ENCODE measurements at places on chromosomes 16 and 17.

DNA sequence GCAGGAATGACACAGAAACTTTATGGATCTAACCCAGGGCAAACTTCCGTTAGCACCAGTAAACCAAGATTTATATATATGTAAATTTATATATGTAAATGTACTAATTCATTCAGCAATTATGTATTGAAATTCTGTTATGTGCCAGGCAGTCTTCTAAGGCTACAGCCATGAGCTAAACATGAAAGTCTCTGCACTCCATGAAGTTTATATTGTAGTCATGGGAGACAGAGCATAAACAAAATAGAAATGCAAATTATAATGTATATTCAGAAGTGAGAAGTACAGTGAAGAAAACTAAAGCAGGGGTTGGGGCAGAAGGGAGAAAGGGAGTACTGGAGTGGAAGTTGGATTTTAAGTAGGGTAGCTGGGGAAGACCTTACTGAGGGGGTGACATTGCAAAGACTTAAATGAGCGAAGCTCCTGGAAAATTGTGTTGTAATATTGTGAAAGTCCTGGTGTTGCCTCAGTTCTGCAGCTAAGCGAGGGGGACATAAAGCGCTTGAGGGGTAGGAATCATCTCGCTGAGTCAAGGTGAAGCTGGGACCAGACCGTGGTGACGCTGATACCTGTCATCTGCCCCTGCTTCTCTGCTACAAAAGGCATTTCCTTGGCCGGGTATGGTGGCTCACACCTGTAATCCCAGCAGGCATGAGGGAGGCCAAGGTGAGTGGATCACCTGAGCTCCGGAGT is 64.8 kb downstream of the YPEL2 start:
- no peak for DNase-seq

DNA sequence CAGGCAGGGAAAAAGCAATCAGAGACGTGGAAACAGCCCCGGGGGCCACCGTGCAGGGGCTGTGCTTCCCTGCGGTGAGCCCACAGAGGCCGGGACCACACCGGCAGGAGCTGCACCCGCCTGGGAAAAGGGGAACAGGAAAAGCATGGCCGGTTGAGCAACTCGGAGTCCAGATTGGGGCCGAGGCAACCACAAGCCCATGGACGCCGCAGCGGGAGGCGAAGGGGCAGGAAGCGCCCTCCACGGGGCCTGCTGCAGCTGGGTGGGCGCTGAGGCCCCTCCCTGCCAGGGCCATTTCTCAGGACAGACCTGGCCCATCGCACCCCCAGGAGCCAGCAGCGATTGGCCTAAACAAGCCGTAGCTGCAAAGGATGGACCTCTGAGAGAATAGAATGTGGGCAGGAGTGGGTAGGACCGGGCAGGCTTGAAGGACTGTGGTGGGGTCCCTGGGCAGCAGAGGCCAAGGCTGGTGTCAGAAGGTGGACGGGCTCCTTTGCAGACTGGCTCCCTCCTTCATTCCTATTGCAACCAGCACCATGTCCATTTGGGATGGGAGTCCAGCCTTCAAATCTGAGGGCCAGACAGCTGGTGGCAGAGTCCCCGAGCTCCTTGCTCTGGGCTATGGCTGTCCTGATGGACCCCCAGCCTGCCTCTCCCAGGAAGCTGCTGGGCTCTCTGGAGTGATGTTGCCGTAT is 30.4 kb downstream of the COX4I1 start:
- DNase-seq = no peak

- DNase-seq = peak; percentile 89
These were observed 98.9 kb downstream of the AATF start for GRCh38 chr17:37047631-37048104.

GRCh38 chr16:11674001-11674817 is 6.0 kb downstream of the SNN start:
- no peak for DNase-seq

DNA sequence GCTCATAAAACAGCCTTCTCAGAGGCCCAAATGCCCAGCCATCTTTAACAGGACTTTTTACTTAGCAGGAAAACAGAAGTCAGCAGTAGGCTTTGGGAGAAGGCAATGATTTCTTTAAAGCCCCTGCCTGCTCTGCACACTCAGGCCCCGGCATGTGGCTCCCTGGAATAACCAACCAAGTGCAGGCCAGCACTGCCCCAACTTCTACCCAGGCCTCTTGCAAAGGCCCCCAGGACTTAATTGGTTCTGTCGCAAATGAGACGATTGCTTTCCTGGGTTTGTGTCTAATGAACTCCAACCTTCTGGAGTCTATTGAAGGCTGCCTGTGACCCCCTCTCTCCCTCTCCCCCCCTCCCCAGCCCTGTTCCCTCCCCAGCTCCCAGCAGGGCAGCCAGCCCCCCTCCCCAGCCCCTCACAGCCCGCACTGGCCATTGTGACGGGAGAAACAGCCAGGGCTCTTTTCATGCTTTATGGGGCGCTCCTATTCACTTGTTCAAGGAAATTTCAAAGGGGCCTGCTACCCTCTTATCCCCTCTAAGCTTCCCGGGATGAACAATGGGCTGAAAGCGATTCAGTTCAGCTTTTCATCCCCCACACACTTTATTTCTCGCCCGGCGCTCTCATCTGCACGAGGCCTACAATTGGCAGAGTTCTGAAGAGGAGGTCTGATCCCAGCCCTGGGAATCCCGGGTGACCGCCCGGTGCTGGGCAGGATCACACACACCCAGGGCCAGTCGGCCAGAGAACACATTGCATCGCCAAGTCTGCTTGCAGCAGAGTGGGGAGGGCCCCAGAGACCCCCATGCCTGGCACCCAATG is 15.5 kb downstream of the AXIN2 start:
- no peak for DNase-seq
